ENCODE measurements at places on chromosomes 12 and 14.

DNA sequence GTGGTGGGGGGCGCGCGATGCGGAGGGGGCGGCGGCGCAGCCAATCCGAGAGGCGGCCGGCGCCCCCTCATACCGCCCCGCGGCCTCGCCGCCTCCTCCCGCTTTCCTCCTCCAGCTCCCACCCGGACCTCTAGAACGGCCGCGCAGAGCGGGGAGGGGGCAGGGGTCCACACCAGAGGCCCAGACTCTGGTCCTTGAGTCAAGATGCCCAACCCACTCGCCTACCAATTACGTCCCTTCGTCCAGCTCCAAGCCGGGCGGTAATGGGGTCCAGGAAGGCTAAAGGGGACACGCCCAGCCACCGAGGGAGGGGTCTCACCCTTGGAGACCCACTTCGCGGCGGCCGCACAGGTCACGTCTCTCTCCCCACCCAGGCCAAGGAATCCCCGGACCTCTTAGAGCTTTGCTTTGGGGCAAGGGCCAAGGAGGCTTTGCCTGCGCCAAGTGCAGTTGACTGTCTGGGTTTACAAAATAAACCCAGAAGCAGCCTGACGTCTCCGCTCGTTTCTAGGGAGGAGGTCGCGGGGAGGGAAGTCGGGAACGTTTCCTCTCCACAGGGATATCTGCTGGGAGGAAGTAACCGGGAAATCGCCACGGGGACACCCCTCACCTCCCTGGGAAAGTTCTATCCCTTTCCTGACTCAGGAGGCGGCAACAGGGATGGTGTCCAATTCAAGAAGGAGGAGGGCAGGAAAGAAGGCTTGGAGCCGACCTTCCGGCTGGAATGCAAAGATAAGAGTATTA lies 394 bp upstream of the AMIGO2 start:
- no peak for DNase-seq

GRCh38 chr14:95336192-95336760 lies 16.6 kb upstream of the CLMN start:
- no peak for DNase-seq

- no peak for DNase-seq
Observed at GRCh38 chr14:66239589-66239988, 246.6 kb upstream of the CCDC196 start.

DNA sequence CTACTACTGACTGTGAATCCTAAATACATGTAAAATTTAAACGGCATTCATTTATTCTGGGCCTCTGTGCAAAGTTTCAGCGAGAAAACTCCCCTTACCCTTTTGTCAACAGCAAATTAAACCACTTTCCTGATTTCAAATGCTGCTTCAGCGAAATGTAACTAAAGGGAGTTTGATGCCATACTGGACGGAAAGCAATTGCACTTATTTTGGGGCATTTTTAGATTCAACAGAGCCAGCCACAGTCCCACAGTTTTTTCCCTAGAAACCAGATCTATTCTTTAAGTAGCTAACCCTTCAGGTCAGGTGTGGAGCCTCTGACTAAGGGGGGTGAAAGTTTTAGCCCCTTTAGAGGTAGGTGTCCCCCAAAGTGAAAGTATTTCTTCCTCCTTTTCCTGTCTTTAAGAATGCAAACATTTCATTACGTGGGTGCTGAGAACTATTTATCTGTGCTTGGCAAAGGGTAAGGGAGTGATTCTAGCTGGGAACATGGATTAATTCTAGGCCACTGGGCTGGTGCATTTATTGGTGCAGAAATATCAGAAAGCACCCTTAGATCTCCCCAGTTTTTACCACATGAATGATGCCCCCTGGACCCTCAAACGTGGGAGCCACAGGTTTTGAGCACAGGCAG lies 72.7 kb downstream of the SPTB start:
- DNase-seq, result no peak

- DNase-seq, result no peak
Observed at GRCh38 chr14:91342206-91342760, 75.3 kb downstream of the CCDC88C start.

GRCh38 chr12:6124411-6125309 lies at the start of gene VWF:
Gene VWF, minus strand, starts transcription at chr12:6124670. Its CDS starts 1,474 bp downstream, at chr12:6123196.
- no peak for DNase-seq

GRCh38 chr12:32885831-32886230 lies 10.7 kb downstream of the PKP2 start:
- DNase-seq, result no peak

GRCh38 chr12:107840186-107840585 lies 65.7 kb downstream of the ASCL4 start:
- DNase-seq, result no peak

DNA sequence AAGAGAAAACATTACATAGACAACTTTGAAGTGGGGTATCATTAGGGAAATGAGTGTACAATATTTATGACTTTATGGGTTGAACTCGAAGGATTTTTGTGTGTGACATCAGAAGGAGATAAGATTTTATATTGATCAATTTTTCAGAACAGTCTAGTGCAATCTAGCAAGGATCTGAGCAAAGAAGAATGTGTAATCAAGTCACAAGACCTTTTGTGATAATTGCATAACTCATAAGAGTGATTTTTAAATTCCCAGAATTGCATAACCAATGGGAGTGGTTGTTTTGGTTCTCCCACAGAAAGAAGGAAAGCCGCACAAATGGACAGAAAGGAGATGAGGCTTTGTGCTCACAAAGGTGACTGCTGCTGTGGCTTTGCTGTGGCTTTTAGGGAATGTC lies 441.8 kb upstream of the FLRT2 start:
- no peak for DNase-seq

GRCh38 chr14:100438271-100438670 lies 115.1 kb downstream of the SLC25A47 start:
- DNase-seq, result no peak

DNA sequence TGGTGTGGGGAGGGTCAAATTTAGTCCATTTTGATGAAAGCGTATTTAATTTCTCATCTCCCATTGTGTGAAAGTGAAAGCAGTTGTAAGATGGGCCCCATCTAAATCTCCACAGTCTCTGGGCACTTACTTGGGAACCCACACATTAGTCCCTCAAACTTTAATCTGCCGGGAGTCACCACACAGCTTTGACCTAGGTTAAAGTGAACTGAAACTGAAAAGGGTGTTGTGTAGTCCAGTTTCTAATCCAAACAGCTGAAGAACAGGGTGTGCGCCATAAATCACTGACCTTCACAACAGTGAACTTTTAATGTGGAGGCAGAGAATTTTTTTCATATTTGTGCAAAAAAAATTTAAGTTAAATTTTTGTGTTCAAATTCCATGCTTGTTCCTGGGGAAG lies 48.4 kb upstream of the PTPRO start:
- DNase-seq, result no peak

DNA sequence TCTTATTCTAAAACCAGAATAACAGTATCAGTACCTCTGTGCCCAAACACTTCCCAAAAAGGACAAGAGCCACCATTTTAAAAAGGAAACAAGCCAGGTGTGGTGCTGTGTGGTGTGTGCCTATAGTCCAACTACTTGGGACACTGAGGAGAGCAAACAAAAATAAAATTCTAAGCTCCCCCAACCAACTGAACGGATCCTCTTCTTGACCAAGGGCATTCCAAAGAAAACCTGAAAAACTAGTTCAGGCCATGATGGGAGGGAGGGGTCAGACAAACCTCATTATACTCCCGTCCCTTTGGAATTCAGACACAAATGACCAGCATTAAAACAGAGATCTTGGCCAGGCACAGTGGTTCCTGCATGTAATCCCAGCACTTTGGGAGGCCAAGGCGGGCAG lies 20.5 kb downstream of the SLC11A2 start:
- DNase-seq, result no peak

GRCh38 chr14:23556700-23557440 lies 799 bp downstream of the THTPA start:
- no peak for DNase-seq

DNA sequence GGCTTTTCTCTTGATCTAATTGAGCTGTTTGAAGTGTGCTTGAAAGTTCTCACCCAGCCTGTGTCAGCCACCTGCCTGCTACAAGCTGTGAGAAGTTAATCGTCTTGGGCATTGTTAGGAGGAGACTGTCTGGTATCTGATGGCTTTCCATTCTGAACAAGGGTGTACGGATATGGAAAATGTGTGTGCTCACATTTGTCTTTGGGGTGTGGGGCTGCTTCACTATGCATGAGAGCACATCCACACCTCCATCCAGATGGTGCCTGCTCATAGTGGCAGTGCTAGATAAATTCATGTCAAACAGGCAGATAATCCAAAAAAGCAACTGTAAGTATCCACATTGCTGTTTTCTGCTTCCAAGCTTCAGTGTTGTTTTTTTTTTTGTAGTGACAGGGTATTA lies 462.2 kb downstream of the DIO2 start:
- DNase-seq, result peak; percentile 77

GRCh38 chr12:105705765-105706164 lies 375.3 kb downstream of the C12orf75 start:
- no peak for DNase-seq

DNA sequence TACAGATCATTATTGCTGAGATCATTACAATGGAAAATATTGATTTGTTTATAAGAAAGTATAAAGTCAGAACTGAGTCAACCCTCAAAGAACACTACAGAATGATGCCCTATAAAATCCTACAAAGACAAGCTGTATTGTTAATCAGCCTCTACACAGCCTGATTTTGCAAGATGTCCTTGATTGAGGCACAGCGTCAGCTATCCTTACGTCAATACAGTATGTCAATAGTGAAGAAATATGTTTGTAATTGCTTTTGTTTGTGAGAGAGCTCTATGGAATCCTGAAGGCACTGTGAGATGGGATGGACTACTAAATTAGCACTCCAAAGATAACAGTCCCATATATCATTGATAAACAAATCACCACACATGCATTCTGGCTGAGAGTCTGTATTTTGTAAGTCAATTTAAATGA lies 70.7 kb downstream of the RASSF9 start:
- no peak for DNase-seq

DNA sequence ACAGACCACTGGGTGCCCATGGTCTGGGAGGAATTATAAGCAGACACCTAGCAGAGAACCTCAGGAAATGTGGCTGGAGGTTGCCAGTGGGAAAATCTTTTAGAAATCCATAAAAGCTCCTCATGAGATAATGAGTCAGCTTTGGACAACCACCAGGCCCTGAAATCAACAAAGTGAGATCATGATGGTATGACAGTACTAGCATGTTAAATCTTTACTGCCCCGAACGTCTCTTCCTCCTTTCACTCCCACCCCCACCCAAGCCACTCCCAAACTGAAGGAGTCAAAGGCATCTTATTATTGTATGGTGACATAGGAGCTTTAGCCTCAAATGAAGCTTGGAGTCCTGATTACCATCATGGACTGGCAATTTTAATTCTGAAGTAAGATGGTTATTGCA lies 240.0 kb downstream of the DIO2 start:
- no peak for DNase-seq

- no peak for DNase-seq
Observed at GRCh38 chr14:21902561-21903181, 229.1 kb upstream of the OR4E1 start.

DNA sequence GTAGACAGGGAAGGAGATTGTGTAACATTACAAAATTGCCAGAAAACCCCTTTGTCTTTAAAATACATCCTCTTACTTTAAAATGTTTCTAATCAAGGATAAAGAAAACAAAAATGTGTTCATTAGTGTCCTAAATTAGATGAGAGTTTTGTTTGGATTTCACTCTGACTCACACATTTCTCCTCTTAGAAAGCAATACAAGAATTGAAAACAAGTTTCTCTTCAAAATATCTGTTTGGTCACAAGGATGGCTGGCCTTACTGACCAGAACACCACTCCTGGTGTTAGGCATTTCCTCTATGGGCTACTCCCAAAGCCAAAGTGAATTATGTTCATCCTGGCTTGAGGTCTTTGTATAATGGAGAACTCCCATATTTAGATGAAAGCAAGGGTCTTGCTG lies 6.4 kb downstream of the GUCY2C start:
- DNase-seq, result no peak

- no peak for DNase-seq
Observed at GRCh38 chr14:40402957-40403356, 970.7 kb upstream of the FBXO33 start.

GRCh38 chr12:19970821-19971220 lies 397.5 kb upstream of the PDE3A start:
- no peak for DNase-seq

DNA sequence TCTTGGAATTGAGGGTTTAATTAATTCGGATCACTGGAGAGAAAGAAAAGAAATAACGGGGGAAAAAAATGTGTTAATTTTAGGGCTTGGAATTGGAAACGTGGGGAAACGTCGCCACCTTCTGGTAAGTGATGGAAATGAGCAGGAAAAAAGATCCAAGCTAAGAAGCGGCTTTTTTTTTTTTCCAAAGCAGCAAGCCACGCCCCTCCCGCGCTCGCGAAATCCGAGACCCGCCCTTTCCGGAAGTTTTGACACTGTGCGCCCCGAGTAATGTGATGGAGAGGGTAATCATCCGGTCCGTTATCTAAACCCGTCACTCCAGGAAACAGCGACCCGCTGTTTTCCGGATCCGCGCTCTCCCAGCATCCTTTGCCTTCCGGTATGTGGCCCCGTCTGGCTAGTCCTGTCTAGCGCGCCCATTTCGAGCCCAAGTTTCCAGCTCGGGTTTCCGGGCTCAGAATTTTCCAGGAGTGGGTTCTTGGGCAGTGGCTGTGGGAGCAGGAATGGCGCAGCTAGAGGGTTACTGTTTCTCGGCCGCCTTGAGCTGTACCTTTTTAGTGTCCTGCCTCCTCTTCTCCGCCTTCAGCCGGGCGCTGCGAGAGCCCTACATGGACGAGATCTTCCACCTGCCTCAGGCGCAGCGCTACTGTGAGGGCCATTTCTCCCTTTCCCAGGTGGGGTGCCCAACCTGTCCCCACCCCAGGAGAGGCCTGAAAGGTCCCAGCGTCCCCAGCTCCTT lies at the start of gene ALG10B:
TSS of gene ALG10B (plus strand) at position 384 of the 739 bp plus-strand sequence. CDS start at position 504, 120 bp downstream.
- DNase-seq, result no peak

DNA sequence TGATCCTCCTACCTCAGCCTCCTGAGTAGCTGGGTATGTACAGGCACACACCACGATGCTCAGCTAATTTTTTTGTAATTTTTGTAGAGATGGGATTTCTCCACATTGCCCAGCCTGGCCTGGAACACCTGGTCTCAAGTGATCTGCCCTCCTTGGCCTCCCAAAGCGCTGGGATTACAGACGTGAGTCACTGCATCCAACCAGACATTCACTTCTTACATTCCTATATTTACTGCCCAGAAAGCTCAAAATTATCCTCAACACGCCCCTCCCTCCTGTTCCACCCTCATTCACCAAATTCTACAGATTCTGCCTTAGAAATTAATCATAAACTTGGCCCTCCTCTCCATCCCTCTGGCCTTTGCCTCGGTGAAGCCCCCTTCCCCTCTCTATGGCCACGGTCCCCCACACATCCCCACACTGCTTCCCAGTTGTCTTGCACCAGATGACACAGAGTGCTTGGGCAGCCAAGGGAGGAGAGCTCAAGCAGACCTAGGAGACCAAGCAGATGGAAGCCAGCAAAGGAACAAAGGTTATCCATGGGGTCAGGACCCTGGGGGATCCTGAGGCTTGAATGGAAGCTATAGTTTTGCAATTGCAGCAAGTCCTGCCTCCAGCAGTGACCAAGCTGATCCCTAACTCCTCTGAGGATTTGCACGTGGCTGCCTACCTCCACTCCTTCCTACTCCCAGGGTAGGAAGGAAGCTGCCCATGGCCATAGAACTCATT lies 213.2 kb upstream of the FOXN3 start:
- no peak for DNase-seq

- DNase-seq, result no peak
Observed at GRCh38 chr14:79573486-79573885, 637.8 kb downstream of the DIO2 start.
